ENCODE measurements at places on chromosomes 11 and 22.
A peak's percentile ranks its signal among the peaks of the same experiment; 100 is the strongest.

DNA sequence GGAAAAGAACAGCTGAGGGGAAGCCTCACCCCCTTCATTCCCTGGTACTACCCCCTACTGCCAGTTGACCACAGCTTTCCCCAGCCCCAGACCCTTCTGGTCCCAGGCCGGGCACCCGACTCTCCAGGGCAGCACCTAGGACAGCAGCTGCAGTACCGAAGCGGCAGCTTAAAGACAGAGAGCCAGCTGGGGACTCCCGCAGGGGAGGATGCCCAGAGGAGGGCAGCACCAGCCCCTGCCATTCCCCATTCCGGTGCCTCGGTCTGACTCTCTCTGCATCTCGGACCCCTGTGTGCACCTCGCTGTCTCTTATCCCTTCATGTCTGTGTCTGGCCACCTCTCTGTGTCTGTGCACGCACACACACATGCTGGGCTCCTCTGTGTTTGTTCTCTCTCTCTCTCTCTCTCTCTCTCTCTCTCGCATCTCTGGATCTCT, 9.4 kb downstream of the IGSF9B start:
- peak; percentile 72 for DNase-seq

GRCh38 chr11:108027057-108027456, 18.4 kb downstream of the CUL5 start:
- no peak for DNase-seq

- no peak for DNase-seq
These were observed 7.3 kb downstream of the GRAP2 start for GRCh38 chr22:39908136-39908535.

DNA sequence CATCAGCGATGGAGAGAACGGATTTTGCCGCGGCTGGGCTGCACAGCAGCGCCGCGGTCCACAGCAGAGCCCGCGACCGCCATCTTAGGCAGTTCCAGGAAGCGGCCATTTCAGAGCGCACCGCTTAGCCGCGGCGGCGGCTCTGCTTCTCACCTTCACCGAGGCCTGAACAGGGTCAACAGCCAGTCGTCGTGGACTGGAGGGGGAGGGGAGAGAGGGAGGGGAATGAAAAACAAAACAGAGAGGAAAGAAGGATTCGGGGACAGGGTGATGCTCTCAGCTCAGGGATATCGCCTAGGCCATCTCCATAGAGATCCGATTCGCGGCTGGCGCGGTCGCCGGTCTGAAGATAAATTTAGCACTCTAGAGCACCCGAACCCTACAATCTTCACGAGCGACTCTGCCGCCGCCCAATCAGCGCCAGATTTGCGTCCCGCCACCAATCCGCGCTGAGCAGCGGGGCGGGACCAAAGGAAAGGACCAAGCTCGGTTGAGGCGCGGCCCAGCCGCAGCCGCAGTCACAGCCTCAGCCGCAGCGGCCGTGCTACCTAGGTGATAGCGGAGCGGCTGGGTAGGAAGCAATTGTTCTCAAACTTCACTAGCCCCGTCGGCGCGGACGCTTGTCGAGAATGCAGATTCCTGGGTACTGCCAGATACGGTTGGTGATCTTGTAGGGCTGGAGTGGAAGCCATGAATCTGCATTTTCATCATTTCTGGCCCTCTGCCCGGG, at the start of gene ZBED5:
ZBED5 (minus strand) TSS at position 345 of the 730 bp plus-strand sequence. CDS start 3,108 bp downstream, outside the sequence.
- peak; percentile 96 for DNase-seq

DNA sequence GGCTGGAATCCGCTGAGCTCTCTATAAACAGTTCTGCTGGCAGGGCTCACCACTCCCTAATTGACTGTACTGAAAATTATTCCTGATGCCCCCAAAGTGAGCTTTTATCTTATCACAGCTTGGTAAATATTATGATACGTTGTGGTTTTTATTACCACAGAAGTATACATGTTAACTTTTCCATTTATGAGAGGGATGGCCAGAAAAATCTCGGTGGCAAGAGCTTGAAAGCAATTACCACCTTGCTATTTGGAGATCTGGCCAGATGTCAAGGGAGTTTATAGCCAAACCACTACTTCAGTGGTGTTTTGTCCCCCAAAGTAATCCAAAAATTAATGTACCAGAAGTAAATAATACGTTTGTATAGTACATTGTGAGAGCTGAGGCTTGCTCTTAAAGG, 75.4 kb upstream of the RCN1 start:
- DNase-seq: no peak

DNA sequence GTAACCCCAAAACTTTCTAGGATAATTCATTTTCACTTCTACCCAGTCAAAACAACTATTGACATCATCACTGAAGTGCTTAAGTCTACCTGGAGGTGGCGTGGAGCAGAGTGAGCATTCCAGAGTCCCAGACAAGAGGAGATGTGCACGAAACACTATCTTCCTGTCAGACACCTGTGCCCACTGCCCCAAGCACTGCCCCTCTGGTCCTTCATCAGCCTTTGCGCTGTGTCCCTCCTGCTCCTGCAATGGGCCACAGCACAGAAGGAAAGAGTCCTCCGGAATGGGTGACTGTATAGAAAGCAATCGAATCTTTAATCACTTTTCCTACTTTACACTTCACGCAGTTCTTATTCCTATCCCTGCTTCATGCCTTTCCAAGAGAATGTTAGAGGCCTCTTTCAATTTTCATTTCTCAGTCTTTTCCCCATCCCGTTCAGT, 512 bp upstream of the GRIA4 start:
- DNase-seq: peak; percentile 2

DNA sequence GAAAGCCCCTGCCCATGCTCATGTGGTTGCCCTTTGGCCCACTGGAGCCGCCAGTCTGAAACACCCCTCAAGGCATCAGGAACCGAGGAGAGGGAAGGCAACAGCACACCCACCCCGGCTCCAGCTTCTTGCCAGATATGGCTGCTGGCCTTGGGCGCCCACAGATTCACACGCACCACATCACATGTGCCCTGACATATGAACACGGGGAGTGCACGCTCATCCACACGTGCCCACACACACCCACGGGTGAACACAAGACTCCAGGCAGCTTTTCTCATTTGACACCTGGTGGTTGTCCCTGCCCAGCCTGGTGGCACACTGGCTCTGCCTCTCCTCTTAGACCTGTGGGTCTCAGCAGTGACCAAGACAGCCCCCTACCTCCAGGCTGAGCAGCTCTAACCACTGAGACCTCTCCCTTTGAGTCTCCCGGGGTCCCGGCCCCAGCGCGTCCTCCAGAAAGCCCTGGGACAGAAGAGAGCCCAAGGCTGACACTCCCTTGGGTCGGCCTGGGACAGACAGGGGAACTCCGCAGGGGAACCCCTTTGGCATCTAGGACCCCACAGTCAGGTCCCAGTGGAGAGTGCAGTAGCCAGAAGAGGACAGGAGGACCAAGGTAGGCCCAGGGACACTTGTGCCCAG, 2.7 kb upstream of the MAPK12 start:
- DNase-seq: no peak

GRCh38 chr22:42243802-42244060, 26.7 kb downstream of the TCF20 start:
- no peak for DNase-seq

GRCh38 chr22:19875061-19875530, 20.4 kb upstream of the GNB1L start:
- DNase-seq: no peak

DNA sequence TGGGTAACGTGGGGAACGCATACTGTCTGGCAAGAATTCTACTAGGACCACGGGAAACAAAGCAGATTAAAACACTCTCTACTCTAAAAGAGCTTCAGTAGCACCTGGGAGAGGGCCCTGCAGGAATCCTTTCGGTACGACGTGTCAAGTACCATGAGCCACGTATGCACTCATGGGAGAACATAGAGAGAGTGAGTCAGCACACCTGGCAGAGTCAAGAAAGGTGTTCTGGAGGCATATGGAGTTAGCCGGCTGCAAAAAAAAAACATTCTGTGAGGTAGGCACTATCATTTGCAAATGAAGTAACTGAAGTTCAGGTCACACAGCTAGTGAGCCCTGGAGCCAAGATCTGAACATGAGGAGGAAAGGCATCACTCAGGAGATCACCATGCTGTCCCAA, 71.1 kb upstream of the BID start:
- no peak for DNase-seq

GRCh38 chr11:114265122-114265878, 30.9 kb upstream of the NNMT start:
- DNase-seq: no peak

DNA sequence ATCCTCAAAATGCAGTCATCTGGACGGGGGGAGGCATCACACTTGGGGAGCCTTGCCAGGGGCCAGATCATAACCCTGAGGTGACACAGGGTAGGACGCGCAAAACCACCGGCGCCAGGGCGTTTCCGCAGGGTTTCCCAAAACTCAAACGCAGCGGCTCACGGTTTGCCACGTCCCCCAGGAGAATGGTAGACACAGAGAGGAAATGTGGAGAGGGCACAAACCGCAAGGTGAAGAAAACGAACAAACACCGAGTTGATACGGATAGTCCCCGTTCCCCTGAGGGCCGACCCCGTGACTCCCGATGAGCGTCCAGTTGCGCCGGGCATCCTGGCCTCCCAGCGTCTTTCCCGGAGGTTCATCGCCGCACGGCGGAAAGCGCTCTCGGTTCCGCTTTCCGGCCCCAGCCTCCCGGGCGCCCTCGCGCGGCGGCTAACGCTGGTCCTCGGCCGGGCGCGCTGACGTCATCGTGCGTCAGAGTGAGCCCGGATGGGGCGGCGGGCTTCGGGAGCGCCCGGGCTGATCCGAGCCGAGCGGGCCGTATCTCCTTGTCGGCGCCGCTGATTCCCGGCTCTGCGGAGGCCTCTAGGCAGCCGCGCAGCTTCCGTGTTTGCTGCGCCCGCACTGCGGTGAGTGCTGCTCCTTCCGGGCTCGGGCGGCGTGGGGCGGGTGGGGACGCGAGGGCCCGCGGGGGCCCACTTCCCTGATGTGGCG, at the start of gene BIRC2:
BIRC2 (plus strand) TSS at position 467 of the 714 bp plus-strand sequence. CDS start 2,641 bp downstream, outside the sequence.
- DNase-seq: peak; percentile 98

DNA sequence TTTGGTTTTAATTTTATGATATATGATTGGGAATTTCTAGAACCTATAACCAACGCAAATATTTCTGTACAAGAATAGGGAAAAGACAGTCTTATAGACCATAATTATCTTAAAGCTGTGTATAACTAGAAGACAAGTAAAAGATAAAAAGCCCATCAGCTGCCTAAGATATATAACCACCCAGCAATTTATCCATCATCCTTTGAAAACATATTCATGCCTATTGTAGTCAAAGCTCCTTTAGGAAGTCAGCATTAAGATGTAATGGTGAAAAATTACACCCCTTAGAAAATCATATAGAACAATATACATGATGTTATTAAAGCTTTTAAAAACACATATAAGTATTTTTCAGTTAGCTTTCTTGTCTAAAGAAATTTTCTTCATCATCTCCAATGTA, 46.4 kb downstream of the ELP4 start:
- DNase-seq: no peak

- no peak for DNase-seq
These were observed 8.1 kb downstream of the RELA start for GRCh38 chr11:65654375-65655349.

- no peak for DNase-seq
These were observed 92.8 kb downstream of the FAR1 start for GRCh38 chr11:13761250-13761649.

All from activated naive CD8-positive, alpha-beta T cell treated with anti-CD3 and anti-CD28 coated beads for 36 hours (primary cell).